ENCODE measurements at places on chromosomes 1 and 21.

GRCh38 chr1:32361674-32362473, 411 bp downstream of the FAM229A start:
- no peak for DNase-seq

DNA sequence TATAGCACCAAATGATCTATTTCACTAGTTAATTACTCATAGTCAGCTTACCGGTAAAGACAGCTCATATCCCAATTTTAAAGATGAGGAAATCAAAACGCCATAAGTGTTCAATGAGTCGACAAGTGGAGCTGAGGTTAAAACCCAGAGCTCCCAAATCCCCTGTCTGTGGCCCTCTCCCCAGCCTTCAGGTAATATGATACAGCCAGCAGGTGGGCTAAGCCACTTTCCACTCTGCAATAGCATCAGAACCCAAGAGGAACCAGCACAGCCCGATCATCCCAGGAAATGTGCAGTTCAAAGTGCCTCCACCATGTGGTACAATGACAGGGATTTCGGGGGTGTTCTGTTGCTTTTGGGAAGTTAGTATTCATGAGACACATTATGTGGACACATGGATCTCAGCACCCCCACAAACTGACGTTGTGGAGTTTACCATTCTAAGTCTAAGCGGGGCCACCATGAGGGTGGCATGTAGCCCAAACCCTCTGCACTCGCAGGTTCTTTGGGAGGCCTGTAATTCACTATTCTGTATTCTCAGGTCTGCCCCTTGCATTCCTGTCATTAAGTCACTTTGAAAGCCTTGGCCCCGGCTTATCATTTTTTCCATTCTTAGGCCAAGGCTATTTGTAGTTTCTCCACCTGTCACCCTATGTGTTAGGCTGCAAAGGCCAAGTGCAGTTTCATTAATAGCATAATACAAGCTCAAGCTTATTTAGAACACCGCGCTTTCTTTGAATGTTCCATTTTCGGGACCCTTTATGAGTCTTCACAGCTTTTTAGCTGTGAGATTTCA, 26.3 kb upstream of the ACTN2 start:
- DNase-seq = no peak

DNA sequence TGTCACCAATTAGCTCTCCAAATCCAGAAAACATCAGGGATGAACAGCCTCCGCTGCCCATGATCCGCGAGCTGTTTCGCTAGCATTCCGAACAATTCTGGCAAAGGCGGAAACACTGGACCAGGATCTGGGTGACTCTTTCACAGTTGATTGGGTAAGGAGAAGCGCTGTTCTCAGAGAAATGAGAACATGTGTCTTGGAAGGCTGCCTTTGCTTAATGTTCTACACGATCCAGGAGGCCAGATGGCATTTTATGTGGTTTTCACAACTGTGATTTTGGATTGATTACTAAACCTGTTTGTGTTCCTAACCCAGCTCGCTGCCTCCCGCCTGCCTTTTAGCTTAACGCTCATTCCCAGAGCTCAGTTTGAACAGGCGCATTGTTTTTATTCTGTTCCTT, 144.0 kb downstream of the KIF26B start:
- no peak for DNase-seq

DNA sequence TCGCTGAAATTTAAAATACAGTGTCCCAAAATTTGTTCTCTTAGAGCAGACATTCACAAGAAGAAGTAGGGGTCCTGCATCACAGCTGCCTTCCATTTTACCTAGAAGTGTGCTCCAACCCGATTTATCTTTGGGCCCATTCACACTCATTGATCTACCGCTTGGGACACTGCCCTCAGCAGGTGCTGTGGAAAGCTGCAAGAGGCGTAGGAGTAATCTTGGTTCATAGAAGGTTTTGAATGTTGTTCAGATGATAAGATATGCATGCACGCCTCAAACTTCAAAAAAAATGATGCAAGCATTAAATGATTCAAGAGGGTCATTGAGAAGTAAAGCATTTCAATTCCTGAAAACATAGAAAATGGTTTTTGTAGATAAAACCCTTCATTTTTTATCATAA, 18.6 kb upstream of the C1orf105 start:
- DNase-seq = no peak

DNA sequence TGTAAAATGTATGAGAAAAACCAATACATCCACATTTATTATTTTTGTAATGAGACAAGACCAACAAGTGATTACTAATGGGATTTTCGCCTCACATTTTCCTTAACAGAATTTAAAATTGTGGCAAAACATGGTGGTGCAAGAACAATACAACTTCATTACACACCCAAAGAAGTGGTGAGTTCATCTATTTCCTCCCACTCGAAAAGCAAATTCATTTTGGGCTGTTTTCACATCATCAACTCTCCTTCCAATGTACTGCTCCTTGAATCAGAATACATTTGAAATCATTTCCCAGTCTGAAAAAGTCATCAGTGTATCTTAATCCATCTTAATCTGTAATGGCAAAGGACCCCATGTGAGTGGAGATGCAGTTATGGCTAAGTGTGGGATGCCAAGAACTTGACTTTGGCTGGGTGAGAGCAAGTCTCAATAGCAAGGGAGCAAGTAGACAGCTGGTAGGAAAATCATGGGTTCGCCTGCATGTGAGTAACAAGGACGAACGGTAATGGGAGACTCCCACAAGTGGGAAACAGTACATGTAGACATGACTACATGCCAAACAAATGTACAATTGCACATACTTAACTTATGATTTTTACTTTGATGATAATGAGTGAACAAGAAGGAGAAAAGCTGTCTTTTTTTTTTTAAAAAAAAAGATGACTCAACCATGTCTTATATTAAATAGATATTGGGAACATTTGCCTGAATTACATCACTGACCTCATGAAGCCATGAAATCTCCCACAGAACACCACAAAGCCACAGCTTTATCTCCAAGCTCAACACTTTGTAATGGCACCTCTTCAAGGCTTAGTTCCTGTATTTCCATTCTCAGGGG, 46.0 kb downstream of the RUNX1 start:
- DNase-seq = no peak

GRCh38 chr1:176896216-176896615, 268.3 kb downstream of the ASTN1 start:
- DNase-seq = no peak

DNA sequence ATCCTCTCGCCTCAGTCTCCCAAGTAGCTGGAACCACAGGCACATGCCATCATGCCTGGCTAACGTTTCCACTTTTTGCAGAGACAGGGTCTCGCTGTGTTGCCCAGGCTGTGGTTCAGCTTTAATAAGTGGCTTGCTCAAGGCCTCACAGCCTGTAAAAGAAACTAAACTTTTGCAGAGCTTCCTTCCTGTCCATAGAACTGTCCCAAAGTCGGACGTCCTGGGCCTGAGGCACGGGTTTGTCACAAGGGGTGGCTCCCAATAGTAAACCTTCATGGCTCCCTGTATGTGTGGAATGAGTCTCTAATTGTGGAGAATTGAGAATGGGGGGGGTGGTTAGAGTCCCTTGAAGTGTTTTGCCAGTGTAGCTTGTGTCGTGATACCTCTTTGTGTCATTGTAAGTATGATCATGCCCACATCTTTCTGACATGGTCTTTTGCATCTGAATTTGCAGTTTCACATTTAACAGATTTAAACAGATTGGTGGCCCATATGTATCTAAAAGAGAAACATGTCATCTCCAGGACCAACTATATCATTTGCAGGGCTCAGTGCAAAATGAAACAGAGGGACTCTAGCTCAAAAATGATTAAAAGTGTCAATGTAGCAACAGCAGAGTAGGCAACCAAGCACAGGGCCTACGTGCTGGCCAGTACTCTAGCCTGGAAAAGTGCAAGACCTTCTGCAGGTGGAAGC, 332.1 kb downstream of the KIF26B start:
- DNase-seq = no peak

GRCh38 chr1:175409938-175410337, 217.4 kb upstream of the KIAA0040 start:
- DNase-seq = no peak

DNA sequence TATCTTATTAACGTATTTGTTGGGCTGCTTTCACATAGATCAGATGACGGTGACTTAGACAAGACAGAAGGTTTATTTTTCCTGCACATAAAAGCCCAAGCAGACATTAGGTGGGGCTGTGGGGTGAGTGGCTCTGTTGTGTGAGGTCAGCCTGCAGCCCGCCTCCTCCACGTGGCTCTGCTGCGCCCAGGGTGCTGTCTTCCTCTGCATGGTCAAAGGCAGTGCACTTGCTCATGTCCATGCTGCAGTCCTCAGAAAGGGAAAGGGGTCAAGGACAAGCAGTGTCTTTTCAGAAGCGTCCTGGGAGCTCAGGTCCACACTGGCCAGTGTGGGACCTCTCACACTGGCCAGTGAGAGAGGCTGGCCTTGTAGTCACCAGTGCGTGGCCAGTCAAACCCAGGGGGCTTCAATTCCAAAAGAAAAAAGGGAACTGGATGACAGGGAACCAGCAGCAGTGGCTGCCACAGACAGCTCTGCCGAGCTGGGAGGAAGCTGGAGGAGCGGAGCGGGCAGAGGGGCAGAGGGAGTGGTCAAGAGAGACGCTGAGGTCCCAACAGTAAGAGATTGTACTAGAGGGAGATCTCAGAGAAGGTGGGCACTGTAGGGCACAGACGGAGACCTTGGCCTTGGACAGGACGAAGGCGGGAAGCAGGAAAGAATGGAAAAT, 35.9 kb upstream of the SLC45A1 start:
- DNase-seq = no peak

DNA sequence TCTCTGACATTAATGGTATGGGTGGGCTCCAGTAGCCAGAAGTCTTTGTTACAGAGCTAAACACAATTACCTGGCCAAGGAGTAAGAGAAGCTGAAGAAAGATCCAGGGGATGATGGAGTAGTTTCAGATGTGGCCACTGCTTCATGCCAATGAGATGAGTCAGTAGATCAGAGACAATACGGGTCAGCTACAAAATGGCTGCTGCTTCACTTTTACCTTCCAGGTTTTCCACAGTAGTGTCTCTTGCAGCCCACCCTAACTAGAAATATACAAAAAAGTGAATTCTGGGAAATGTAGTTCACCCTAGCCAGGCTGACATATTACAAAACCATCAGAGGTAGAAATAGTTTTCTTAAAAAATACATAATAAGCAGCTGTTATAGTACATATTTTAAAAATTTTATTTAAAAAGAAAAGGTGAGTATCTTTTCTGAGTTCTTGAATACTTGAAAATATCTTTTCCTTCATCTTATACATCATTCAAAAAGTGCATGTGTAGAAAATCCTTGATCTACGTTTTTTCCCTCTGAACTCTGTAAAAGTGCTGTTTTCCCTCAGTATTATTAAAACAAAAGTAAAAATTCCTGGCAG, 36.1 kb downstream of the LRIF1 start:
- no peak for DNase-seq

DNA sequence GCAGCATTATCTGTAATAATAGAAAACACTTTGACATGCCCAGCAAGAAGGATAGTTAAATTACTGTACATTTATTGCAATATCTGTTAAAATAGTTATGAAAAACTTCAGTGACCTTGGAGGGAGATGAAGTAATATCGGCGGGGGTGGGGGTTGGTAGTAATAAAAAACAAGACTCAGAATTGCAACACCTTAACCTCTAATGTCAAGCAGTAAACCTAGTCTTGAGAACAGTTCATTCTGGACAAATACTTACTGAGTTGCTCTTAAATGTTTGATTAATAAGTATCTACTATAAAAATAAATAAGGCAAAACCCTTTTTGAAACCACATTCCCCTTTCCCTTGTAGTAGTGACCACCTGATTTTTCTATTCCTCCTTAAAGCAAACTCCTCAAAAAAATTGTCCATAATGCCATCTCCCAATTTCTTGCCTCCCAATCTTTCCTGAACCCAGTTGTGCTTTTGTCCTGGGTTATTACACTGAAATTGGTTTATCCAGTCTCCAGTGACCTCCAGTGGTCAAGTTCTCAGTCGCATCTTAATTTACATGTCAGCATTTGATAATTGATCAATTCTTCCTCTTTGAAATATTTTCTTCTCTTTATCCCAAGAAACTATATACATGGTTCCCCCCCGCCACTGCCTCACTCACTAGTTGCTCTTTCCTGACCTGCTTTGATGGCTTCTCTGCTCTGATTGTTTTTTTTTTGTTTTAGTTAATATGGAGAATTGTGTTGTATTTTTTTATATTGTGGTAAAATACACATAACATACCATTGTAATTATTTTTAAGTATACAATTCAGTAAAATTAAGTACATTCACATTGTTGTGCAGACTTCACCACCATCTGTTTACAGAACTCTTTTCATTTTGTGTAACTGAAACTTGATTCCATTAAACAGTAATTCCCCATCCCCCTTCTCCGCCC, 36.8 kb downstream of the RAP1A start:
- no peak for DNase-seq

DNA sequence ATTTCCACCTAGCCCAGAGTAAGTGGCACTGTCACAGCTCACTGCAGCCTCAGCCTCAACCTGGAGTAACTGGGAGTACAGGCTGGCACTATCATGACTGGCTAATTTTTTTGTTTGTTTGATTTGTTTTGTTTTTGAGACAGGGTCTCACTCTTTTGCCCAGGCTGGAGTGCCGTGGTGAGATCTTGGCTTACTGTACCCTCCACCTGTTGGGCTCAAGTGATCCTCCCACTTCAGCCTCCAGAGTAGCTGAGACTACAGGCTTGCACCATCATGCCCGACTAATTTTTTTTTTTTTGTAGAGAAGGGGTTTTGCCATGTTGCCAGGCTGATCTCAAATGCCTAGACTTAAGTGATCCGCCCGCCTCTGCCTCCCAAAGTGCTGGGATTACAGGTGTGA, 2.5 kb downstream of the UCK2 start:
- no peak for DNase-seq

DNA sequence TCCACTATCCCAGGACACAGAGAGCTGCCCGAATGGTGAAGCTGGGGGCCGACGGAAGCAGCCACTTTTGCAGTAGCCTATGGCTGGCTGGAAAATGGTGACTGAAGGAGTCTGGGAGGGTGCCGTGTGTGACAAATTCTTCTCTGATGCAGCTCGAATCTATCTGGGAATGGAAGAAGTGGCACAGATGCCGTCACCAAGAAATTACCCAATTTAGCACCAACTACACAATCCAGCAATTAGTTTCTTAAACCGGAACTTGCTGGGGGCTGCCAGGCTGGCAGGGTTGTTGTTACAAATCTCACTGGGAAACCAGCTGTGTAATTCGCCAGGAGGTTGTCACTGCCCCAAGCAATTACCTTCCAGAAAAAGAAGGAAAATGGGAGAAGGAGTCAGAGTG, 18.0 kb downstream of the DLGAP3 start:
- DNase-seq = no peak

DNA sequence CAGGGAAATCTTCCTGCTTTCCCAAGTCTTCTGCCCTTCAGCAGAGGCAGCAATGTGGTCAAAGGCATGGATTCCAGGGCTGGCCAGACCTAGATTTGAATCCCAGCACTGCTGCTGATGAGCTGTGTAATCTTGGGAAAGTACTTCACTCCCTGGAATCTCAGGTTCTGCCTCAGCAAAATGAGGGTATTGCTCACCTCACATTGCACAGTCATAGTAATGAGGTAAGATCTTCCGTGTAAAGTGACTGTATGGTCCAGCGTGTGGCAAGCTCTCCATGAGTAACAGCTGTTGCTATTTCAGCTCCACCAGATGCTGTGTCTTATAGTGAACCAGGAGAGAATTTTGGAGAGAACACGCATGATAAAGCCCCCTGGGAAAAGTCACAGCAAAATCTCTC, 56.1 kb upstream of the F3 start:
- no peak for DNase-seq
